NCI-H1694 (cell line): ENCODE measurements at places on chromosomes 2 and 18.

- no peak for DNase-seq
These were observed 87.6 kb downstream of the CYRIA start for GRCh38 chr2:16578081-16578480.

GRCh38 chr2:16348821-16349515, 316.7 kb downstream of the CYRIA start:
- DNase-seq, result no peak

GRCh38 chr2:133737242-133737993, 169.2 kb upstream of the NCKAP5 start:
- no peak for DNase-seq

DNA sequence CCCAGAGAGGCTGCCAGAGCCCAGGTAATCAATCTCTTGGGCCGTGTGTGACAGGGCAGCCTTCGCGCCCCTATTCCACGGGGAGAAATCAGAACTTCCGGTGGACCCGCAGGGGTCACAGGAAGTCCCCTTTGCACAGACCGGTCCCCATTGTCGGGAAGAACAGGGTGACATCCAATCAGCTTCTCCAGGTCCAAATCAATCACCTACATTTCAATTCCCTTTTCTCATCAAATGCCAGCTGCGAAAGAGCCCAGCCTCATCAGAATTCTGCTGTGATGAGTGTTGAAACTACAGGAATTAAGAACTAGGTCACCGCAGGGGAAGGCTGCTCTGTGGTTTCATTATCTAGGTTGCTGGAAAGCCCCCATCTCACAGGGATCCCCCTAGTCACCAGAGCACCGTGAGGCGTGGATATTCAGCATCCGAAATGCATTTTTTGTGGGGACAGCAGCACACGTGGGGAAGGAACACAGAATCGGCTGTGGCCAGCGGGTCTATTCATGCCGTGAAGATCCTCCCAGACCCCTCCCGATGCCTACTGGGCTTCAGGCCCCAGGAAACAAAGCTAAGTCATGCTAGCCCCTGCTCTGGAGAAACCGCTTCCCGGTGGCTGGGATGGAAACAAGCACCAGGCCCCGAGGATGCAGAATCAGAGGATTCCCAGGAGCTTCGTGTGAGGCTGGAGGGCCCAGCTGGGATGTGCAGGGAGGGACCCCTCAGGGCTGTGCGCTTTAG, 193.7 kb upstream of the ID2 start:
- no peak for DNase-seq
